Stimulated activated CD4-positive, alpha-beta T cell treated with anti-CD3 and anti-CD28 coated beads, TNF-alpha, amount 100 ng/mL, for 48 hours (primary cell): ENCODE measurements at places on chromosomes 2 and 18.

- DNase-seq = no peak
These were observed 33.5 kb upstream of the MAP4K3 start for GRCh38 chr2:39470580-39470979.

GRCh38 chr18:7482342-7482741 is 84.8 kb upstream of the PTPRM start:
- DNase-seq = no peak

DNA sequence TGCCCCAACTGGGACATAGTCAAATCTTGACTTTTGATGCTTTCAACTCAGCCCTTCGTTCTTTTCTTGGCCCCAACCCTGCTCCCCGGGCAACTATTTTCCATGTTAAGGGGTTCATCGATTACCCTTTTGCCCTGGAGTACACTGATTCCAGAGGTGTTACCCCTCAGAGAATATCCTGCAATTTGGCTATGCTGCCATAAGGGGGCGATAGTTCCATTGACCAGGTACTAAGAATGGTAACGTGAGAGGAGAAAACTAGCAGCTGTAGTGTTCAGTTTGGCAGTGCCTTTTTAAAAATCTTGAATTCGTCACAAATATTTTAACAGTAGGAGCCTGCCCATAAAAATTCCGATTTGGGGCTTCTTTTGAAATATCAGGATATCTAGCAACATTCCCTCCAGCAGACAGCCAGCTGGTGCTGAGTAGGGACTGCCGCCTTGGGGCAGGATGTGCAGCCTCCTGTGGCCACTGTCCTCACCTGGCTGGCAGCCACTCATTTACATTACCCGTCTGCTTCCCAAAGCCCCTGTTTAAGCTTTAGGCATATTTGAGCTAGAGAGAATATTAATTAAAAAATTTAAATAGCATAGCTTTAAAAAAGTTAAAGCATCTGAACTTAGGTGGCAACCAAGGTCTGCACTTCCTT is 146.3 kb upstream of the SKOR2 start:
- no peak for DNase-seq

- no peak for DNase-seq
These were observed 653 bp downstream of the MRPS9 start for GRCh38 chr2:105038383-105039061.

DNA sequence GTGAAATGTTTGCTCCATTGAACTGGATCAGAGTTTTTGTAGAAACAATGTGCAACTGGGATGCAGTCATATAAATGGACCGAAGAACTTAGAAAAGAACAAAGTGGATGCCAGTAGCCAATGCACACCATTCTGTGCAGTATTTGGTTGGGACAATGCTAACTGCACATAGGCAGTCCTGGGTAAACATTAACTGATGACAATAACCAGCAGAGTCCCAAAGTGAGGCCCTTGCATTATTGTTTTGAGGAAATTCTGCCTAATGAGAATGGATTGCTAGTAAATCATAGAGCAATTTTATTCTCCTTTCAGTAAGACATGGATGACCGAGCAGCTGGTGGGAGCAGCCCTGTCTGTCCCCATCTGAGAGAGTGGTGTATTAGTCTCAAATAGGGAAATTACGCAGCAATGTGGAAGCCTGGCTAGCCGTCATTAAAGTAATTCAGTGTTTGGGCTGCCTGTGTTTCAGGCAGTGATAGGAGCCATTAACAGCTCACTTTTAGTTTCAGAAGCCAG is 94.9 kb downstream of the KCTD1 start:
- DNase-seq = no peak

- no peak for DNase-seq
These were observed 44.6 kb downstream of the HAUS1 start for GRCh38 chr18:46148810-46149209.

- no peak for DNase-seq
These were observed 5.0 kb downstream of the CAB39 start for GRCh38 chr2:230717600-230717999.

DNA sequence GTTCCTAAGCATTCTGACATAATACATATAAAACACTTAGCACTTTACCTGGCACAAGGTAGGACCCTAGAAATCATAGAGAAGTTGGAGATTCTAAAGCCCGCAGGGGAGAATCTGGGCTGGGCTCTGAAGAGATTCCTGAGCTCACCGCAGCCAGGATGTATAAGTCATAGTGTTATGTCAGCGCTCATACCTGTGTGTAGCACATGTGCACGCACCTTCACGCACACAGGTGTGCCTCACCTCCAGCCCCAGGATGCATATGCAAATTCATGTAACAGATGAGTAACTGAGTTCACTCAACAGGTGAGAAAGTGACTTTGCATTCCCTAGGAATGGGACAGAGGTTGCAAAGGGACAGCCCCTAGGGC is 7.9 kb upstream of the SDC1 start:
- DNase-seq = no peak

DNA sequence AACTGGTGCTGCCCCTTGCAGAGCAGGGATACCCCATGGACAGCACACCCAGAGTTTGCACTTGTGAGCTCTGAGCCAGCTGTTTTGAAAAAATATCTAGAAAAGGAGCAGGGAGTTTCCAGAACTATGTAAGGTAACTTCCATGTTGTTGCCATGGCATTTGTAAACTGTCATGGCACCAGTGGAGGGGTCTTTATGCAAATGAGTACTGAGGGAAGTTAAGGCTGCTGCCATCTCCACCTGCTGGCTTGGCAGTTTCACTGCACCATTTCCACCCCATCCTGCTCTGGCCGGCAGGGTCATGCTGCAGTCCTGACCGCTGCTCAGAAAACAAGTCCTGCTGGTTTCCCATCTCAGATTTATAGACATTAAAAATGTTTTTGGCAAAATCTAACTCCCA is 52.3 kb upstream of the SNTG2 start:
- DNase-seq = no peak

- DNase-seq = peak; percentile 54
These were observed 8.5 kb downstream of the HES6 start for GRCh38 chr2:238231251-238231793.

DNA sequence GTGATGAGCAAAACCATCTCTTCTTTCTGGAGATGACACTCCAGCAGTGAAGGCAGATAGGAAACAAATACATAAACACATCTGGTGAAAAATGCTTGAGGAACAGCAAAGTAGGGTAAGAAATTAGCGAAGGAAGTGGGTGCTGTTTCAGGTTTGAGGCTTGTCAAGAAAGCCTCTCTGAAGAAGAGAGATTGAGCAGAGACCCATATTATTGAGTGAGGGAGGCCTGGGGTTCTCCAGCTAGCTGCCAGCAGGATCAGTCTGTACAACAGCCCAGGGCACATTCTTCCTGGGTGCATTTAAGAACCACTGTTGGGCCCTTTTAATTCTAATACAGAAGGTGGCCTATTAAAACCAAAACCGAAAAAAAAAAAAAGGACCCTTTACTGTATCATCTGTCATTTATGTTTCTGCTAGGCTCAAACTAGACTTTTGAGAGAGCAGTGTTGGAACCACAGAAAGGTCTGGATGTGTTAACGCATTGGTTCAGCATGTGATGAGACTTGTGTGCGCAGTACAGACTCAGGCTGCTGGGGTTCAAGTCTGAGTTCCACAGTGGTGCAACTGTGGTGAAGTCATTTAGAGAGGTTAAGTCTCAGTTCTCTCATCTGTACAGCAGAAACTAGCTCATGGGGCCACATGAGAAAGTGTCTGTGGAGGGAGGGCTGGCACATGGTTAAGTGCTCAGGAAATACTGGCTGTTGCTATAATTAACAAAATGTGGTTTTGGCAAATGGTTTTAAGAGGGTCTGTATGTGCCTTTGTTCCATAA is 28.9 kb downstream of the MGAT5 start:
- DNase-seq = no peak

DNA sequence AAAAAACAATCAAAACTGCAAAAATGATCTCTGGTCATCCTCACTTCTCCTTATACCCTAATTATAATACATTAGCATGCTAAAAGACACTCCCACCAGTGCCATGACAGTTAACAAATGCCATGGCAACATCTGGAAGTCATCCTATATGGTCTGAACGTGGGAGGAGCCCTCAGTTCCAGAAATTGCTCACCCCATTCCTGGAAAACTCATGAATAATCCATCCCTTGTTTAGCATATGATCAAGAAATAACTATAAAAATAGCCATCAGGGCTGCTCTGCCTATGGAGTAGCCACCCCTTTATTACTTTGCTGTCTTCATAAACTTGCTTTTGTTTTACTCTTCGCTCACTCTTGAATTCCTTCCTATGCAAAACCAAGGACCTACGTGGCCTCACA is 5.7 kb upstream of the C2orf80 start:
- DNase-seq = no peak

GRCh38 chr2:163171786-163172530 is 333.4 kb upstream of the KCNH7 start:
- no peak for DNase-seq

DNA sequence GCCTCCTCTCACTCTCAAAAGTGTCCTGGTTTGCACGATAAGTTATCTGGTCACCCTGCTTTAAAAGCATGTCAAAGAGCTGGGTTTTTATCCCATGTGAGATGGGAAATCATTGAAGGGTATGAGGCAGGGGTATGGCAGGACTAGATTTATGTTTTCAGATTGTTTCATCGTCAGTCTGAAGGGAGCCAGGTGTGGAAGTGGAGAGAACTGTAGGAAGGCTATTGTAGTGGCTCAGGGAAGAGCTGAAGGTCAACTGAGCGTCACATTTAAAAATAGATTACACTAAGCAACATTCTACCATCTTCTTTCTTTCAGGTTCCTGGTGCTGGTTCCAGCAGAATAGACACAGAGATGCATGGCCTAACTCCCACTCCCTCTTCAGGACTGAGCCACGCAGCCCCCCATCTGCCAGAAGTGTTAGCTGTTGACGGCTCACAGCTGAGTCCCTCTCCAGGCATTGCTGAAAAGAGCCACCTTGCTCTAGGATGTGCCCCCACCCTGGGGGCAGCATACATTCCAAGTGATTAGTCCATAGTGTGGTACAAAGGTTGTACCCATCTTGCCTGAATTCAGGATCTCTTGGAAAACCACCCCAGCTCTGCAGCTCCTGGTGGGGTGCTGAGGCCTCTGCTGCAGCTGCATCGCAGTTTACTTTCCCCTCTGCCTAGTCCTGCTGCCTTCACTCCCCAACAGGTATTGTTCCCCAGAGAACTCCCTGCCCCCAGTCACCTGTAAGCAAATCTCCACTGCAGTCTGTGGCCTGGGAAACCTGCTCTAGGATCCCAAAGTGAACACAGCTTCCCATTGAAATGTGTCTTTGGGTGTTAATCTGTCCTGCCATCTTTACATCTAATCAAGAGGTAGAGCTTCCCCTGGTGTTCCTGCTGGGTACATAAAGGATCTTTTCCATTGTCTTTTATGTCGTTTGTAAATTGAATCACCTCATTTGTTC is 79.5 kb upstream of the KLF7 start:
- DNase-seq = no peak

GRCh38 chr2:165924946-165925345 is 28.6 kb downstream of the TTC21B start:
- DNase-seq = no peak

DNA sequence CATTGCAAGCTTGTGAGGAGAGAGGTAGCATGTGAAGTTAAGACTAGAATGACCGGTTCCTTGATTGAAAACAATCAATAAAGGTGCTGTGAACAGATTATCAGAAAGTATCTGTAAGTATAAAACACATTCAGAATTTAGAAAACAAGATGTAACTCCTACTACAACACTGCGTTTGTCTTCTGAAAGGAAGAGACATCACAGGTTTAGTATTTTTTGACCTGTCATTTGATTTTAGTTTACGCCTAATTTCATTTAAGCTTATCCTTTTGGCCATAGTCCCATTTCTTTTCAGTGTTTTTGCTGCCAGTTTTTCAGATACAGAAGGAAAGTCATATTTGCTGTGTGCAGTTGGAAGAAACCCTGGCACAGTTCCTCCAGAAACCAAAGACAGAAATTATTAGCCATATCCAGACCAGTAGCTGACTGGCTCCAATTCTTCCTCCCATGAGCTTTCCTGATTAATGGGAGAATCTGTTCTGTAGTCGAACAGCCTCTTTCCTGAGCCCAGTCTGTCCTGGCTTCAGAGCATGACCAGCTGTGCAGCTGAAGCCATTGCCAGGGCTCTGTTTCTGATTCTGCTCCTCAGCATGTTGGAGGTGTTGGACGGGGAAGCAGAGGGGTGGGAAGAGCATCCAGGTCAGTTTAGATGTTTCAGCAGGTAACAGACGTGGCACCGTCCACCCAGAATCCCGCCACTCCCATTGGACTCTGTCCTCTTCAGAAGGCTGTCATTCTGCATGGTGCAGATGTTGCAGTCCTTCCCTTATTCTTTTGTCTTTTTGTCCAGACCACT is 61.0 kb downstream of the CRIM1 start:
- no peak for DNase-seq

DNA sequence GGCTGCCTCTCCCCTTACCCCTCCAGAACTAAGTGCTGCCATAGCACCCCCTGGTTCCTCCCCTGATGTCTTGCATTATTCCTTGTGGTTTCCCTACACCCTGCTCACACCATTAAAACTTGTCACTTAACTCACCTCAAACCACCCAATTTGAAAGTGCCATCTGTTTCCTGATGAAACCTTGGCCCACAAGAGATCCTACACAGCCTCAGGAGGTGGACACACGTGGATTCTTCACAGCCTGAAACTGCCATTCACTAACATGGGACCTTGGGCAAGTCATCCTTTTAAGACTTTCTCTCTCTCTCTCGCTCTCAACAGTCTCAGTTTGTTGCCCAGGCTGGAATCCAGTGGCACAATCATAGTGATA is 27.5 kb upstream of the FAM124B start:
- no peak for DNase-seq

DNA sequence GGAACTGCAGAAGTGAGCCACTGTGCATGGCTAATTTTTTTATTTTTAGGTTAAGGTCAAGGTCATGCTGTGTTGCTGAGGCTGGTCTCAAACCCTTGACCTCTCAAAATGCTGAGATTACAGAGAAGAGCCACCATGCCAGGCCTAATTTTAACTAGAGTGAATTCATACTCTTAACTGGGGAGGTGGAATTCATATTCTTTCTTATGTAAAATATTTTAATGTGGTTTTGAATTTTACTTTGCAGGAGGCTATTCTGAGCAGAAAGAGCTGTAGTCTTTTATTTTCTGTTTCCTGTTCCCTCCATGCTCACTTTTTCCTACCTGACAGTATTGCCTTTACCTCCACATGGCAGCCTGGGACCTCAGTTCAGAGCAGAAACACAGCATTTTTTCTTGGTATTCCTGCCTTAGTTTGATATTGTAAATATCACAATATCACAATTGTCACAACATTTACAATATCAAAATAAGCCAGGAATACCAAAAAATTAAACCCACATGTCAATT is 37.1 kb upstream of the CCNYL1 start:
- DNase-seq = no peak

GRCh38 chr18:45044787-45045186 is 364.1 kb downstream of the SETBP1 start:
- DNase-seq = no peak

GRCh38 chr18:79657342-79657996 is 22.1 kb upstream of the CTDP1 start:
- no peak for DNase-seq

- no peak for DNase-seq
These were observed at the start of gene KYNU for GRCh38 chr2:142877216-142877838. TSS of gene KYNU (plus strand) at chr2:142877664. CDS start at chr2:142885368, 7,704 bp downstream.

GRCh38 chr18:49177812-49178211 is 227.0 kb upstream of the SMAD7 start:
- DNase-seq = no peak
